Breast epithelium (tissue), 4 donors: ENCODE measurements at places on chromosomes 4 and X. TPM values are rescaled to one million over a fixed set of nuclear protein-coding genes. Genes with fewer than 3 reads are reported as not detected.

Gene TRMT44
- 24.6 TPM for total RNA-seq

Gene PJA1
- total RNA-seq, result 20.0 TPM

DNA sequence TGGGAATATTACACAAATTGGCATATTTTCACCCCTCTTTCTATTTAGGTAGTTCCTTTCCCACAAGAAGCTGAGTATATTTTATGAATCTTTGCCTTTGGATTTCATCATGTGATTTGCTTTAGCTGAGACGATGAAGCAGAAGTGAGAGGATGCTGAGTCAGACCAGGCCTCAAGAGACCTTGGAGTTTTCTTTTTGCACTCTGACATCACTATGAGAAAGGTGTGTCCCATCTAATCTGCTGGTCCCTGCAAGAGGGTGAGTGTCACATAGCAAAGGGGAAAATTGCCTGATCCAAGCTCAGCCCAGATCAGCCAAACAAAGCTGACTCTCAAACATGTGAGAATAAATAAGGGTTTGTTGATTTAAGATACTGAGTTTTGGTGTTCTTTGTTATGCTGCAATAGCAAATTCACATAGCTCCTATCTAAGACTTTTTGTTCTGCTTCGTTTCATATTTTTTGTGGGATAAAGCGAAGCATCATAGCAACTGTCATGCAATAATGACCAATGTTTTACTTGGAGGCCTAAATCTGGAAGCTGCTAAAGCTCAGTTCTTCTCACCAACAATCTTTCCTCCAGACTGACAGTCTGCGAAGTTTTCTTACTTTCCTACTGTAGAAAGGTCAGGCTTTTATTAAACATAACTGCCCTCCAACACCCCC, 176.9 kb downstream of the PDHA2 start:
- H3K4me1 ChIP-seq, result no peaks in the 10 kb centered on the region
- H3K27me3 ChIP-seq, result no peaks in the 10 kb centered on the region
- H3K36me3 ChIP-seq, result no peaks in the 10 kb centered on the region
- no peak overlapping the region for H3K27ac ChIP-seq
- H3K4me3 ChIP-seq, result no peak overlapping the region

GRCh38 chr4:149512501-149512900, 303.1 kb downstream of the IQCM start:
- no peak overlapping the region for H3K4me3 ChIP-seq
- H3K27ac ChIP-seq, result no peak overlapping the region
- no peak for DNase-seq
- no peaks in the 10 kb centered on the region for H3K4me1 ChIP-seq
- no peaks in the 10 kb centered on the region for H3K36me3 ChIP-seq

Gene FAM241A
- total RNA-seq, result 7.5 TPM
